MG63 (cell line): ENCODE measurements at places on chromosomes 12 and 14.

DNA sequence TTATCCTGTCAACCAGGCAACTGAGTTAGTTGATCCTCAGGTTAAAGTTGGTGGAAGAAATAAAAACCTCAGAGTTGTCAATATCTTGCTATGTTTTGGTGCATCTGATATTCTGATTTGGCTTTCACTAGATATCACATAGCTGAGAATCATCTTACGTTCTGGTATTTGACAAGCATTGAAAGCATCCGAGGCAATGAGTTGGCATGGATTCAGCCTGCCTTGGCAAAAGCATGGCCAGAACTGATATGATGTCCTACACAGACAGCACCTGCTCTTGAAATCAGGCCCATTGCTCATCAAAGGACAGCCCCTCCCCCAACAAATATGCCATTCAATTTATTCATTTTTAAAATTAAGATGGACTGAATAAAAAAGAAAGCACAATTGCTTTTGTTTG is 320.7 kb upstream of the ATP2B1 start:
- no peak for DNase-seq

DNA sequence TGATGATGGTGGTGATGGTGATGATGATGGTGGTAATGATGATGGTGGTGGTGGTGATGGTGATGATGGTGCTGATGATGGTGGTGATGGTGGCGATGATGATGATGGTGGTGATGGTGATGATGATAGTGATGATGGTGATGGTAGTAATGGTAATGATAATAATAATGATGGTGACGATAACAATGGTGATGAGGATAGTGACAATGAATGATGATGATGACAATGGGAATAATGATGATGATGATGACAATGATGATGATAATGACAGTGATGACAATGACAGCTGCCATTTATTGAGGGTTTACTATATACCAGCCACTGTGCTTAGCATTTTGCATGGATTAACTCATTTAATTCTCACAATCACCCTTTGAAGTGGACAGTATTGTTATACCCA is 94.6 kb downstream of the SRRM4 start:
- DNase-seq: no peak

DNA sequence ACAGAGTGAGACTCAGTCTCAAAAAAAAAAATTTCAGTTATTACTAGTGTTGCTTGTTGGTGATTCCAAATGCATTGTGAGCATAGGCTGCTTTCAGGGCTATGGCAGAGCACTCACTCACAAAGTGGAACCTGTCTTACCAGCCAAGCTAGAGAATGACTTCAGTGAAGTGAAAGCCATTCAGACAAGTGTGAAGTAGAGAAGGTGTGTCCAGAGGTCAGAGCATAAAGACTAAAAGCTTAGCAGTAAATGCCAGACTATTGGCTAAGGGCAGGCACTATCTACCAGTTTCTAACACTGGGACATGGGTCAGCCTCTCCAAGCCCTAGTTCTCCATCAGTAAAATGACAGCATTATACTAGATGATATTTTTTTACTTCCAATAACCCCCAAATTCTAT is 12.7 kb downstream of the PPP1R36 start:
- DNase-seq: no peak

DNA sequence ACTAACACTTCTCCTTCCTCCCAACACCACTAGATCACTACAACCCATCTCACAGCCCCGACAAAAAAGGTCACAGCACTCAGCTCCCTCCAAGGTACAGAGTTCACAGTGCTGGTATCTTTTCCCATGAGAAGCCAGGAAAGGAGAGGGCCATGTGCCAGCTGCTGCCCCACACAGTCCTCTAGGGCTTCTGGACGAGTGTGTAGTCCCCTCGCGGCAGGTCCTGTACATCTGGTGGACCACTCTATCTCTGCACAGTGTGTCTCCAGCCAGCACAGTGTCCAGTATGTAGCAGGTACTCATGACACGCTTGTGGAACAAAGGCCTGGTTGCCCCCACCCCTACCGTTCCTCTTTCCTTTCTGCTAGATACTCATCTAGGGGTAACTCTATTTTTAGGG is 134.4 kb upstream of the FOXN3 start:
- DNase-seq: no peak

- DNase-seq: no peak
Observed at GRCh38 chr12:71626768-71627167, 36.9 kb downstream of the ZFC3H1 start.
